Astrocyte of the spinal cord (primary cell): ENCODE measurements at places on chromosomes 6 and 20.

DNA sequence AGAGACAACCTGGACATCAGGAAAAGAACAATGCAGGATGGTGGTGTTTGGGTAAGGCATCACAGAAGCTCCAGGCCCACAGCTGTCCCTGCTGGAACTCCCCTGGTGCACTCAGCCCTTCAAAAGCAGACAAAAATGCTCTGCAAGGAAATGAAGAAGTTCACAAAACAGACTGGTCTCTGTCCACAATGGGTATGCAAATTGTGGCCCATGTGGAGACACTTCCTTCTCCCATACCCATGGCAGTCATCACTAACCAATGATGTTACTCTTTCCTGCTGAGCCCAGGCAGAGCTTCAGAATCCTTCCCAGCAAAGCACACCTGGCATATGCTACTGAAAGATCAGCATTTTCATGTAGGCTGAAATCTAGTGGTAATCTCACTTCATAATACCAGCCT lies 42.6 kb upstream of the PXDC1 start:
- DNase-seq, result no peak

DNA sequence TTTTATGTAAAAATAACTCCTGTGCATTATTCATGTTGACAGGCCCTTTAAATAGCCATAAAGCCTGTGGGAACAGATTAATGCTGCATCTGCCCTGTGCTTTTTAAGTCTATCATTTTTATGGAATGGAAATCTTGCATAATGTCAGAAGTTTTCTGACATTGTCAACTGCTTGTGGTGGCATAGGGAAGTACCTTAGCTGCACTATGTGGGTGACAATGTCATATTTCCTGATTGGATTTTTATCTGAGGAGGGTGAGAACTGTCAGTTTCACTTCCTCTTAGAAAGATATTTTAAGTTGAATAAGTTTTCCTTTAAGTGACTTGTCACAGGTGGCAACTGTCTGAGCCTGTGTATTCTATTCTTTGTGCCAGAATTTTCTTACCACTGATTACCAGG lies 267.9 kb downstream of the PLCB1 start:
- no peak for DNase-seq

DNA sequence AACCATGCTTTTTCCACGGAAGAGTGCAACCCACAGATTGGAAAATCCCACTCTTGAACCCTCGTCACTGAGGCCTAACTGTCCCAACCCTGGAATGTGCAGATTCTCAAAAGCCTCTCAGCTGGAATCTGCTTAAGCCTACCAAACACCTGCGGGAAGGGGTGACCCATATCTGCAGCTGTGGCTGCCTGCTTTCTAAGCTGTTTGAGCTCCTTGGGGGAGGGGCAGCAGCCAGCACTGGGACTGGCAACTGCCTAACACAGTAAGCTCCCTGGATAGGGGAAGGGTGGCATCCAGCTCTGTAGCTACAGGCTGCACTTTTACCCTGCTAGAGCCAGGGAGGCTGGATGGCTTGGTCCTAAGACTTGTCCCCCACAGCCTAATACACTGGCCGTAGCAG lies 579.6 kb downstream of the COL12A1 start:
- DNase-seq, result no peak

DNA sequence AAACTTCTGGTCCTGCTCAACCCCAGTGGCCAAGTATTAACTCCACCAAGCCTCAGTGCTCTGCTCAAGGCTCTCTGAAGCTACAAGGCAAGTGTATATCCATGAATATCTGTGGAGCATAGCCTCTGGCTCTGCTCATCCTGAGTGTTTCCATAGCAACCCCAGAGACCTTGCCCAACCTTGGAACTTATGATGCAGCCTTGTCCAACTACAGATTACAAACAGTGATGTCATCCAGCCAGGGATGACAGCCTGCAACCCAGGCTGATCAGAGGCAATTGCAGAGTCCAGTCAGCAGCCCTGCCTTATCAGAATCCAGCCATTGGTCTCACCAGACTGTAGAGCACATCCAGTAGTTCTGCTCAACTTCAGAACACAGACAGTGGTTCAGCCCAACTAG lies 65.5 kb upstream of the SPACA1 start:
- DNase-seq, result no peak

DNA sequence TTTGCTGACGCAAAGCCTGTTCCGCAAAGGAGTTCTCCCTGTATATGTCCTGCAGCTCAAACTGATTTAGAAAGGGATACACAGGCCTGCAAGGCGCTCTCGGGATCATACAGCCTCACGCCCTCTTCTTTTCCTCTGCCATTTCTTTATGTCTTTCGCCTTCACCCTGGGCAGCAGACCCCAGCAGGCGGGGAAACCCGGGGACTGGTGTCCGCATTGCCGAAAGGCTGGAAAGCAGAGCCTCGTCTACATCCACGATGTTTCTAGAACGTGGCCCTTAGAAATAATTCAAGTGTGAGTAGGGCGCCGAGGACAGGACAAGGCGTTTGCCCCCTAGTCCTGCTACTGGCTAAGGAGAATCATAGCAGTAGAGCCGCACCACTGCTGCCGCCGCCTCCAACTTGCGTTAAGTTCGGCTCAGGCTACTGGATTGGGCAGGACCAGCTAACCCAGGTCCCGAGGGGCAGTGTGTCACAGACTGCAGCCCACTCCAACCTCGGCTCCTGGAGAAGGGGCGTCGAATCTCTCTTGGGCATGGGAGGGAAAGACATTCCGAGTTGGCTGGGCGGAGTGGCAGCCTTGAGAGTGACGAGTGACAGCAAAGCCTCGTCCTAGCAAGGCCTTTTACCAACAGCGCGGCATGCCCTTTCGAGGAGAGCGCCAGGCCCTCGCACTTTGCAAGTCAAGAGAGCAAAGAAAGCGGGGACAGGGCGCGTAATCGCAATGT lies 2.6 kb upstream of the TBX18 start:
- DNase-seq, result peak; percentile 12
